ENCODE measurements at places on chromosomes 11 and 22. TPM values are rescaled to one million over a fixed set of nuclear protein-coding genes. Genes with fewer than 3 reads are reported as not detected.

GRCh38 chr11:665704-666281, 28.7 kb downstream of the DRD4 start:
- no peak overlapping the region for H3K27ac ChIP-seq
- H3K4me1 ChIP-seq: no peaks in the 10 kb centered on the region
- H3K4me3 ChIP-seq: no peak overlapping the region
- H3K27me3 ChIP-seq: no peaks in the 10 kb centered on the region
- peaks cover 11% of the 10 kb centered on the region for H3K36me3 ChIP-seq
- no peak for DNase-seq

DNA sequence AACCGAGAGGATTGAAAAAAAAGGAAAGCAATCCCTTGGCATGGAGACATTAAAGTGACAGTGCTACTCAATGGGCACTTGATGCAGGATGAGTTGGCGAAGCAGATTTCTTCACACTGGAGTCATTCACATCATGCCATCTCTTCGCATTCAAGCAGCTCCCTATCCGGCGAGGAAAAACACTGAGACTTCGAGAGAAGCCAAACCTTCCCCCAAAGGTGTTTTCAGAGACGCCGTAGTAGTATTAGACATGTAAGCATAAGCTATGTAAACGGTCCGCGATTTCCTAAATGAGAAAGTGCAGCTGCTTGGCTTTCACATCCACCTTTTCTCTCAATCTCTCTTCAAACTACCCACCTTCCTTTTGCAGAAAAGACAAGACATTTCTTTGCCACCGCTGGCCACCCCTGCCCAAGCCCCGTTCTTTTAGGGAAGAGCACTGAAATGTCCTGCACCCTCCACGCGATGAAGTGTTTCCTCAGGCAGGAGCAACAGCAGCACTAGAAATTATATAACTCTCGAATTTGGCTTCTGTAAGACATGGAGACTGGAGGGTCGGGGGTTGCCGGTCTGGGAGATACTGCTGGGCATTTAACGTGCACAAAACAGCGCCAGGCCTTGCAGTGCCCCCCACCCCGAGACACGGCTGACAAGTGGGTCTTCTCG, at the start of gene DLG2:
TSS of gene DLG2 (minus strand) at position 13 of the 666 bp plus-strand sequence.
- H3K36me3 ChIP-seq: no peaks in the 10 kb centered on the region
- DNase-seq: no peak
- peak within 1 kb of the TSS; percentile 86 for H3K4me3 ChIP-seq
- H3K4me1 ChIP-seq: peaks cover 20% of the 10 kb centered on the region
- no peaks in the 10 kb centered on the region for H3K27me3 ChIP-seq

- H3K4me3 ChIP-seq: no peak overlapping the region
- H3K27ac ChIP-seq: no peak overlapping the region
- no peaks in the 10 kb centered on the region for H3K27me3 ChIP-seq
- no peaks in the 10 kb centered on the region for H3K4me1 ChIP-seq
Observed at GRCh38 chr11:86403458-86403857, 28.8 kb downstream of the CCDC81 start.

- no peak overlapping the region for H3K4me3 ChIP-seq
- no peaks in the 10 kb centered on the region for H3K36me3 ChIP-seq
- no peak for DNase-seq
- H3K27me3 ChIP-seq: peaks cover 7% of the 10 kb centered on the region
- peaks cover 10% of the 10 kb centered on the region for H3K4me1 ChIP-seq
Observed at GRCh38 chr22:45896153-45896951, 80.6 kb downstream of the WNT7B start.

GRCh38 chr11:70428701-70429427, 30.5 kb downstream of the CTTN start:
- no peaks in the 10 kb centered on the region for H3K27me3 ChIP-seq
- no peak overlapping the region for H3K27ac ChIP-seq
- H3K4me1 ChIP-seq: no peaks in the 10 kb centered on the region
- DNase-seq: no peak
- H3K4me3 ChIP-seq: no peak overlapping the region

MS4A7 gene
- not detected for polyA plus RNA-seq

SLC6A5 gene
- not detected for polyA plus RNA-seq

DNA sequence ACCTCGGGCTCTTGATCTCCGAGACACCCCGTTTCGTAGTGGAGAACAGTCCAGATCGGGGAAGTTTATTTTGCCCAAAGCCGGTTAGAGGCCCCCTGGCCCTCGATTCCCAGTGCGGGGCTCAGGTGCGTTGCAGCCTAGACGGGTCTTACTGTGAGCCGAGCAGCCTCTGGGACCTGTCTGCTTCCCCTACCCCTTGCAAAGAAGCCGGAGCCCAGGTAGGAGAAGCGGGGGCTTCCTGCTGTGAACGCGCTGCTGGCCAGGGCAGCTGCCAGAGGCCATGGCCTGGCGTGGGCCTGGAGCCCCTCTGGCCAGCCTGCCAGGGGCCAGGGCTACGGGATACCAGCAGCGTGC, 621 bp downstream of the TSPO start:
- H3K36me3 ChIP-seq: peaks cover 12% of the 10 kb centered on the region
- H3K27me3 ChIP-seq: no peaks in the 10 kb centered on the region
- peak overlapping the region; percentile 91 for H3K4me3 ChIP-seq
- no peak for DNase-seq
- peaks cover 21% of the 10 kb centered on the region for H3K4me1 ChIP-seq
- H3K27ac ChIP-seq: peak overlapping the region; percentile 85

- no peak for DNase-seq
- no peaks in the 10 kb centered on the region for H3K27me3 ChIP-seq
- no peak overlapping the region for H3K27ac ChIP-seq
- H3K4me1 ChIP-seq: no peaks in the 10 kb centered on the region
Observed at GRCh38 chr11:29251738-29252137, 765.1 kb downstream of the KCNA4 start.

HIKESHI gene
- polyA plus RNA-seq: 81.6 TPM

- no peak overlapping the region for H3K4me3 ChIP-seq
- peaks cover 5% of the 10 kb centered on the region for H3K36me3 ChIP-seq
- no peaks in the 10 kb centered on the region for H3K27me3 ChIP-seq
- H3K4me1 ChIP-seq: peaks cover 2% of the 10 kb centered on the region
- DNase-seq: no peak
- no peak overlapping the region for H3K27ac ChIP-seq
Observed at GRCh38 chr22:46114518-46115387, 35.6 kb upstream of the PPARA start.

- no peaks in the 10 kb centered on the region for H3K27me3 ChIP-seq
- peaks cover 5% of the 10 kb centered on the region for H3K36me3 ChIP-seq
- peak overlapping the region; percentile 95 for H3K27ac ChIP-seq
- H3K4me3 ChIP-seq: no peak overlapping the region
- peaks cover 39% of the 10 kb centered on the region for H3K4me1 ChIP-seq
- DNase-seq: no peak
Observed at GRCh38 chr22:18075720-18076497, 1.9 kb upstream of the PEX26 start.

GRCh38 chr11:45213316-45213665, 66.9 kb downstream of the PRDM11 start:
- no peak overlapping the region for H3K4me3 ChIP-seq
- H3K27ac ChIP-seq: no peak overlapping the region
- H3K4me1 ChIP-seq: no peaks in the 10 kb centered on the region
- H3K36me3 ChIP-seq: no peaks in the 10 kb centered on the region
- H3K27me3 ChIP-seq: no peaks in the 10 kb centered on the region

CASP1 gene
- polyA plus RNA-seq: 56.0 TPM

- no peak overlapping the region for H3K27ac ChIP-seq
- no peak overlapping the region for H3K4me3 ChIP-seq
- H3K27me3 ChIP-seq: no peaks in the 10 kb centered on the region
- H3K4me1 ChIP-seq: no peaks in the 10 kb centered on the region
- DNase-seq: no peak
- no peaks in the 10 kb centered on the region for H3K36me3 ChIP-seq
Observed at GRCh38 chr11:105689631-105690030, 79.8 kb downstream of the GRIA4 start.

DNA sequence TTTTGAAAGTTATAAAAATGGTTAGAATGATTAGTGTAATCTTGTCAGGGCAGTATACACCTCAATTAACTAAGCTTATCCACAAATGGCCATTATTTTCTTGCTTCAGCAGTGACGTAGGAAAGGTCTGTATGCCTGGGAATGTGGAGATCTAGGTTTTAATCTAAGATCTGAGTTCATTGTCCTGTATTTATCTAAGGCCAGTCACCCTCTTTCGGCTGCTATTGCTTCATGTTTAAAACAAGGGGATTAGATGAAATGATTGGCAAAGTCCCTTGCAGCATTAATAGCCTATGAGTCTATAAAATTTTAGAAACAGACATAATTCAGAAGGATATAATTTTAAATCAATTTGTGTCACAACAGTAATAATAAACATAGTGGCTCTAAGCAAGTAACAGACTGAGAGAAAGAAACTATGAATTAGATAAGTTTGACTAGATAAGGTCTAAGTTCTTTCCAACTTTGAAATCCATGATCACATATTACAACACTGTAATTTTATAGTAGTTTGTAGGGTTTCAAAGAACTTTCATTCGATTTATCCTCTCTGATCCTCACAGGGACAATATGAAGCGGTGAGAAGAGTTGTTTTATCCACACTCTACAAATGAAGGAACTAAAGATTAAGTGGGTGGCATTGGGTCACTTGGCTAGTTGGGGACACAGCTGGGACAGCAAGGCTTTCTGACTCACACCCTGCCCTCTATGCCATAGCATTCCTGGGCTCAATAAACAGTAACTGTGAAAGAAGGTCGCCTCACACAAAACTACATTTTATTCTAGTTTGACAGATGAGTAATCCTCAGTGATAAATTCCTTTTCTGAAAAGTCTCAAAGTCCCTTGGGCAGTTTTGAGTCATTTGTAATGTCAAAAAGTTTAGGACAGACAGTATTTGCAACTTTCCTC, 60.6 kb upstream of the RDX start:
- no peak overlapping the region for H3K4me3 ChIP-seq
- DNase-seq: no peak
- peaks cover 8% of the 10 kb centered on the region for H3K4me1 ChIP-seq

BLID gene
- polyA plus RNA-seq: not detected

OR52E8 gene
- not detected for polyA plus RNA-seq

FADS1 gene
- 32.0 TPM for polyA plus RNA-seq

GRCh38 chr11:29879560-29879959, 137.3 kb downstream of the KCNA4 start:
- H3K4me3 ChIP-seq: no peak overlapping the region
- DNase-seq: no peak
- no peaks in the 10 kb centered on the region for H3K27me3 ChIP-seq
- no peak overlapping the region for H3K27ac ChIP-seq
- H3K4me1 ChIP-seq: no peaks in the 10 kb centered on the region

DNA sequence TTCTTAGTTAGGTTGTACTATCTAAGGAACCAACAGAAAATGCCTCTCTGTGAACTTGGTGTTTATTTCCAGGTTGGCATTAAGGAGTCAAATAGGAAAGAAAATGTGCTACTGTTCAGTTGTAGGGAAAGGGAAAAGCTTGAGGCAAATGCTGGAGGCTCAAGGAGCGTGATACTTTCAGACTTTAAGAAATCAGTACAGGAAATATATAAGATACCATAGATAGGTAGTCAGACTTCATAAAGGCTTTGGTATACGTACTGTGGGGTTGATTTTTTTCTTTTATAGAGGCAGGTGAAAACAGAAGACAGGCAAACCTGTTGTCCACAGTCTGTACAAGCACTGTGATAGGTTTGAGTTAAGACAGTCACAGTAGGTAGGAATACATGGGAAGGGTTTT, 30.8 kb downstream of the EP300 start:
- H3K27ac ChIP-seq: no peak overlapping the region
- H3K36me3 ChIP-seq: peaks cover 14% of the 10 kb centered on the region
- DNase-seq: no peak
- no peaks in the 10 kb centered on the region for H3K27me3 ChIP-seq
- no peak overlapping the region for H3K4me3 ChIP-seq
- H3K4me1 ChIP-seq: peaks cover 11% of the 10 kb centered on the region

SEC14L6 gene
- polyA plus RNA-seq: not detected

C11orf42 gene
- not detected for polyA plus RNA-seq

DNA sequence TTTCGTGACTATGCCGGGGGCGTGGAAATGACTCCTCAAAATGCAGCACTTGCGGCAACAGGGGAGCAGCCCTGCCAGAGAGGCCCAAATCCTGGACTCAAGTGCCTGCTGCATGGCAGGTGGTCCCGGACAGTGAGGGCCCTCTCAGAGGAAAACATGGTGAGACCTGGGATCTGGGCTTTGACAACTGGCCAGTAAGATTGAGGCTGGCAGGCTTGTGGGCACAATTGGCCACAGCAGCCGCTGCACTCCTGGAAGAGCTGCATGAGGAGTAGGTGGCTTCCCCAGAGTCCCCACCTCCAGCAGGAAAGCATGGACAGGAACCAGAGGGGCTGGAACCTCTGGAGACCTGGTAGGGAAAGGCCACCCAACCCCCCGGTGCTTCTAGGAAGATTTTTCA, 13.4 kb downstream of the LINC01488 start:
- no peaks in the 10 kb centered on the region for H3K4me1 ChIP-seq
- DNase-seq: no peak
- H3K4me3 ChIP-seq: no peak overlapping the region
- no peak overlapping the region for H3K27ac ChIP-seq

GRCh38 chr11:119316016-119316728, 758 bp downstream of the MCAM start:
- peak overlapping the region; percentile 64 for H3K4me3 ChIP-seq
- peaks cover 2% of the 10 kb centered on the region for H3K36me3 ChIP-seq
- DNase-seq: no peak
- H3K27ac ChIP-seq: no peak overlapping the region

DNA sequence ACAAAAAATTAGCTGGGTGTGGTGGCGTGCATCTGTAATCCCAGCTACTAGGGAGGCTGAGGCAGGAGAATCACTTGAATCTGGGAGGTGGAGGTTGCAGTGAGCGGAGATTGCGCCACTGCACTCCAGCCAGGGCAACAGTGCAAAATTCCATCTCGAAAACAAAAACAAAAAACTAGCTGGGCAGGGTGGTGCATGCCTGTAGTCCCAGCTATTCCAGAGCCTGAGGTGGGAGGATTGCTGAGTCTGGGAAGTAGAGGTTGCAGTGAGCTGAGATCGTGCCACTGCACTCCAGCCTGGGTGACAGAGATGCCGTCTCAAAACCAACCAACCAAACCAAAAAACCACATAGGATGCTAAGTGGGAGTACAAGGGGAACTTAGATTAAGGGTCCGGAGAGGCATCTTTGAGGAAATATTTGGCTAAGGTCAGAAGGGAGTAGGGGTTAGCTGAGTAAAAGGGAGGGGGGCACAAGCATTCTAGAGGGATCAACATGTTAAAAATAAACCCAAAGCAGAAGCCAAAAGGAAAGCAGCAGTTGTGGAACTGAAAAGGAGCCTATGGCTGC, 10.2 kb downstream of the PHF5A start:
- no peak overlapping the region for H3K4me3 ChIP-seq
- no peaks in the 10 kb centered on the region for H3K4me1 ChIP-seq
- H3K27me3 ChIP-seq: no peaks in the 10 kb centered on the region
- DNase-seq: no peak
- peaks cover 13% of the 10 kb centered on the region for H3K36me3 ChIP-seq

GRCh38 chr11:11983427-11983826, 25.0 kb downstream of the DKK3 start:
- H3K27ac ChIP-seq: no peak overlapping the region
- DNase-seq: no peak
- H3K4me3 ChIP-seq: no peak overlapping the region
- peaks cover 27% of the 10 kb centered on the region for H3K36me3 ChIP-seq
- H3K27me3 ChIP-seq: no peaks in the 10 kb centered on the region

- peaks cover 48% of the 10 kb centered on the region for H3K27me3 ChIP-seq
- no peaks in the 10 kb centered on the region for H3K36me3 ChIP-seq
- H3K27ac ChIP-seq: no peak overlapping the region
- no peak overlapping the region for H3K4me3 ChIP-seq
- H3K4me1 ChIP-seq: peaks cover 2% of the 10 kb centered on the region
Observed at GRCh38 chr22:19527861-19528417, 3.7 kb upstream of the CLDN5 start.

GRCh38 chr11:25432376-25432775, 899.6 kb upstream of the ANO3 start:
- no peaks in the 10 kb centered on the region for H3K4me1 ChIP-seq
- no peaks in the 10 kb centered on the region for H3K27me3 ChIP-seq
- no peak for DNase-seq
- no peak overlapping the region for H3K4me3 ChIP-seq
- H3K36me3 ChIP-seq: no peaks in the 10 kb centered on the region
